ENCODE measurements at places on chromosomes 5 and 9.

GRCh38 chr5:59231221-59231931 lies 648.5 kb downstream of the RAB3C start:
- DNase-seq, result no peak

DNA sequence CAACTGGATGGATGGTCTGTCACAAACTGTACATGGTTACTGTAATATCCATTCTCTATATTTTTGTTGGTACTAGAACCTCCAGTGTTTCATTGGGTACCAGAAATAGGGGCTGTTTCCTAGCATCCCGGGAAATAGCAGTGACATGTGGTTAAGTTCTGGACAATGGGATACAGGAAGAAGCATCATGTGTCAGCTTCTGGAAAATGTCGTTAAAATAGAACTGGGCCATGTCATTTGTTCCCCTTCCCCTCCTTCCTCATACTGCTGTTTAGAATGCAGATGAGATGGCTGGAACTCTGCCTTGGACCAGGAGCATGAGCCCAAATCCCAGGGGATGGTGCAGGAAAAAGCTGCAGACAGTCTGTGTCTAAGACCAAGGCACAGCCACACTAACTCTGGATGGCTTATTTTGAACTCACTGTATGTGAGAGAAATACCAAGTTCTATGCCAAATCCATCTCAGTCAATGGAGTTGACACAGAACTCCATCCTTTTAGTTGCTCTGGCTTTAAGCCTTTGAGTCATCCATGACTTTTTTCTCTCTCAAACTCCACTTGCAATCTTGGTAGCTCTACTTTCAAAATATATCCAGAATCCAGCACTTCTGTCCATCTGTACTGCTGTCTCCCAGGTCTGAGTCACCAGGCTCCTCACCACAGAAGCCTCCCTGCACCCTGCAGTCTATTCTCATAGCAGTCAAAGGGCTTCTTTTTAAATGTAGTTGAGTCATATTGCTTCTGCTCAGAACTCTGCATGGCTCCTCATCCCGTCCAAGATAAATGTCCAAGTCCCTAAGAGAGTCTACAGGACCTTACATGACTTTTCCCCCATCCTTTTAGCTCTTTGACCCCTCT lies 184.2 kb downstream of the NSG2 start:
- DNase-seq, result no peak

DNA sequence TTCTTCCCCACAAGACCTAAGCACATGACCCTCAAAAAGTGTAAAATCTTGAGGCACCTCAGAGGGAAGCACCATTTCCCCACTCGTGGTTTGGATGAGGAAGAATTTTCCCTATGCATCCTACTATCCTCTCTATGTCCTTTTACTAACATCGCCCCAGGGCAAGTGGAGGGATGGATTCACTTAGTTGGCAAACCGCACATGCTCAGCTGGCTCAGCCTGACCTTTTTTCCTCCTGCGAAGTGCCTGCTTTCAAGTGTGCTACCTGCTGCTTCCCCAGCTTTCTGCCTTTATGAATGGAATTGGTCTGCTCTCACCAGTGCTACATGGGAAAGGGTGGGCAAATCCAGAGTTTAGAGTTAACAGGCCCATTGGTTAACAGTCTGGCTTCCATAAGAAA lies 56.6 kb upstream of the IFNK start:
- DNase-seq, result no peak

DNA sequence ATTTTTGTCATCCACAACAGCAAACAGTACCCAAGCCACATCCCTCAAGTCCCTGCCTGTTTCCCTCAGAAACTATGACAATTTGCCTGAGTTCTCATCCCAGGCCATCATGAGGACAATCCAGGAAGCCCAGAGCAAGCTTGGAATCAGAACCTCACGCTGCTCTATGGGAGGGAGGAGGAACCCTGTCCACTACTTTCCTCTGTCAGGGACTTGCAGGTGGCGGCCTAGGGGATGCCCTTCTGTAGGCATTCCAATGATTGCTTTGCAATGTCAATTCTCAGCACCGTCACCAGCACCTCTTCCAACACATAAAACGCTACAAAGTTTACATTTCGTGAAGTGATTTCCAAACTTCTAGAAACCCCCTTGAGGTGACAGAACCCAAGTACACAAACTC lies 170.4 kb upstream of the FSTL4 start:
- DNase-seq, result no peak

DNA sequence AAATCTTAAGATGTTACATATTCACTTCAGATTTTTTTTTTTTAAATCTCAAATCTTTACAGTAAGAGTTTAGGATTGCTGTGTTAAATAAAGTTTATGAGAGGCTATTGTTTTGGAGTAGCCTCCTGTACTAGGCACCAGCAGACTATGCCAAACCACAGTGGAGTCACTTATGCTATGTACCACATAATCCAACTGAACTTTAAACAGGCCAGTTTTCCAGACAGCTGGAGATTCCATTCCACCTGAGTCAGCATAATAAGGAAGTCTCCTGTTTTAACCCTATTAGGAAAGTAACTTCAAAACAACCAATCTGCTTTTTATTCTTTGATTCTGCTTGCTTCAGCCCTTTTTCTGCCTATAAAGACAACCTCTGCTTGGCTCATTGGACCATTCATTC lies 205.2 kb downstream of the CSNK1G3 start:
- no peak for DNase-seq

- no peak for DNase-seq
These were observed 6.3 kb downstream of the RCL1 start for GRCh38 chr9:4799033-4799430.

Data from stimulated activated effector memory CD8-positive, alpha-beta T cell treated with anti-CD3 and anti-CD28 coated beads, Interleukin-12 subunit alpha, Interleukin-12 subunit beta, amount 100 ng/mL, for 72 hours (primary cell).